Right renal cortex interstitium (tissue), 3 donors: ENCODE measurements at places on chromosomes 7 and 10. TPM values are rescaled to one million over a fixed set of nuclear protein-coding genes. Genes with fewer than 3 reads are reported as not detected.

Gene NEUROG3
- not detected for polyA plus RNA-seq

Gene GRID1
- 1.8 TPM for polyA plus RNA-seq

Gene CFAP70
- 12.0 TPM for polyA plus RNA-seq

Gene SYCE1
- polyA plus RNA-seq: 0.26 TPM

Gene TAS2R41
- polyA plus RNA-seq: not detected

Gene GRM3
- 0.07 TPM for polyA plus RNA-seq

GRCh38 chr7:128447941-128448564, 7.6 kb upstream of the HILPDA start:
- no peak for DNase-seq

- no peak for DNase-seq
Measured at GRCh38 chr10:5165738-5166137, 19.2 kb downstream of the AKR1C8 start.

GRCh38 chr7:117459735-117460134, 20.1 kb upstream of the CFTR start:
- DNase-seq: no peak

- DNase-seq: no peak
Measured at GRCh38 chr10:32139223-32140073, 83.2 kb upstream of the KIF5B start.

DNA sequence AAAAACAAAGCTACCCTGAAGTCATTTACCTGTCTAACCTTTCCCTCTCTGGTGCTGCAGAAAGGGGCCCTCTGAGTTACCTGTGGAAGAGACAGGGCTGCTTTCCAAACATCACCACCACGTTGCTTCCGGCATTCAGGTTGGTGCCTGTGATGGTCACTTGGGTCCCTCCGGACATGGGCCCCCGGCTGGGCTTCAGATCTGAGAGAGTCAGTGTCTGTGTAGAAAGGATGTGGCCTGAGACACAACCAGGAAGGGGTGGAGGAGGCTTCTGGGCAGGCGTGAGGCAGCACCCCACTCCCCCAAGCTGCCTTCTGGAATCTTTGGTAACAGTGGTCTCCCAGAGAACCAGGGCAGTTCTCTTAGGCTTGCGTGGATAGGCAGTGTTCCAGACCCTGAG, 388.9 kb downstream of the PLXNA4 start:
- DNase-seq: no peak

- no peak for DNase-seq
Measured at GRCh38 chr7:130144312-130145171, 60.7 kb downstream of the TMEM209 start.

GRCh38 chr10:90642650-90643049, 215.2 kb downstream of the HTR7 start:
- DNase-seq: no peak

GRCh38 chr7:38671911-38672905, 41.0 kb upstream of the AMPH start:
- DNase-seq: no peak

- DNase-seq: no peak
Measured at GRCh38 chr10:98429320-98430072, 14.5 kb upstream of the PYROXD2 start.
